Sigmoid colon (tissue), 7 donors: ENCODE measurements at places on chromosomes 2 and 18. TPM values are rescaled to one million over a fixed set of nuclear protein-coding genes. Genes with fewer than 3 reads are reported as not detected.

ACOXL gene
- not detected for total RNA-seq

ST6GAL2 gene
- 6.2 TPM for total RNA-seq

DNA sequence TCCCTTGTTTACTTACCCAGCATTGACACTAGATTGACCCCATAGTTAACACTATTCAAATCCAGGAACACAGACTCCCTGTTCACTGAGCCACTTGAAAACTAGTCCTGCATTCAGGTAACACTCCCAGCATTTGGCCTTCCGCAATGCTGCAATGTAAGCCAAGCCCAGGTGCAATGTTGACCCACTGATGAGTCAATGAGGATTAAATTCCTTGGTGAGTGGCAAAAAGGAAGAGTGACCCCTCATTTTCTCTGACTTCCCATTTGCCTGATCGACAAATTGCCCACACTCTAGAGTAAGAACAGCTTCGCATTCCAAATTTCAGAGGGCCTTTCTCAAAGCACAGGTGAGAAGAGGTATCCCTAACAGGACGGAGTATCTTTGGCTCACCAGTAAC lies 251.9 kb downstream of the FBXO15 start:
- no peak for DNase-seq

GRCh38 chr18:2513616-2514015 lies 57.7 kb downstream of the METTL4 start:
- no peak for DNase-seq

- no peak for DNase-seq
These were observed 46.8 kb upstream of the SMIM21 start for GRCh38 chr18:75474332-75474731.

- no peak for DNase-seq
These were observed 284.3 kb upstream of the CXCR4 start for GRCh38 chr2:136402281-136402680.
